ENCODE measurements at places on chromosomes 6 and 20. TPM values are rescaled to one million over a fixed set of nuclear protein-coding genes. Genes with fewer than 3 reads are reported as not detected.

DNA sequence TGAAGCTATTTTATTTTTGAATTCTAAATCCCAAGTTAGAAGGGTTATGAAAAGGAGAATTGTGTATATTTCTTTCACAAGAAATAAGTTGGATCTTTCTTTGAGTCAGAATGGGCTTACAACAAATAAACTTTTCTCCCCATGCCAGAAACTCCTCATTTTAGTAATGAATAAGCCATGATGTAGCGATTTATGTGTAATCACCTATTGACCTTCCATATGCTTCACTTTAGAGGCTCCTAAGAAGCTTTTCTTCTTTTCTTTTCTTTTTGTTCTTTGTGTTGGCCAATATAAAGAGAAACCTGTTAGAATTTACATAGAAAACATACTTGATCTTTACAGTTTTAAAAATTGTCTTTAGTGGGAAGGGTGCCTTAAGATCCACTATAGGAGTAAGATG lies 370.2 kb downstream of the UTRN start:
- no peak for DNase-seq

- no peak for DNase-seq
These were observed 175.2 kb upstream of the ARID1B start for GRCh38 chr6:156602066-156602385.

GRCh38 chr6:163318071-163318786 lies 96.3 kb upstream of the QKI start:
- DNase-seq: no peak

GRCh38 chr6:41763470-41763869 lies 16.2 kb downstream of the FRS3 start:
- DNase-seq: no peak

DNA sequence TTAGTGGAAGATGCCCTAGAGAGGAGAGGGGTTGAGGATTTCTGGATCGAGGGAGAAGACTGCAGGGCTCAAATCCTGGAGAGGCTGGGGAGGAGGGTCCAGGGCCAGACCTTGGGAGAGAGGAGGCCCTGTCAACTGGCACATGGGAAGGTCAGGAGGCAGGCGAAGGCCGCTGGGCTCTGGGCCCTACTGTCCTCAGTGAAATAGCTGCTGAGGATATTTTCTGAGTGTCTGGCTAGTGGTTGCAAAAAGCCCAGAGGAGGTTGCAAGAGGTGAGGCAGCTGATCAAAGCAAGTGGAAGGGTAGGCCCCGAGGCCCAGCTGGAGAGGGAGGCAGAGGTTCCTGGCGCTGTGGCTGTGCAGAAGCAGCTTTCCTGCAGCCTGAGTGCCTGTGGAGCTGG lies 103.4 kb upstream of the MLN start:
- no peak for DNase-seq

DNA sequence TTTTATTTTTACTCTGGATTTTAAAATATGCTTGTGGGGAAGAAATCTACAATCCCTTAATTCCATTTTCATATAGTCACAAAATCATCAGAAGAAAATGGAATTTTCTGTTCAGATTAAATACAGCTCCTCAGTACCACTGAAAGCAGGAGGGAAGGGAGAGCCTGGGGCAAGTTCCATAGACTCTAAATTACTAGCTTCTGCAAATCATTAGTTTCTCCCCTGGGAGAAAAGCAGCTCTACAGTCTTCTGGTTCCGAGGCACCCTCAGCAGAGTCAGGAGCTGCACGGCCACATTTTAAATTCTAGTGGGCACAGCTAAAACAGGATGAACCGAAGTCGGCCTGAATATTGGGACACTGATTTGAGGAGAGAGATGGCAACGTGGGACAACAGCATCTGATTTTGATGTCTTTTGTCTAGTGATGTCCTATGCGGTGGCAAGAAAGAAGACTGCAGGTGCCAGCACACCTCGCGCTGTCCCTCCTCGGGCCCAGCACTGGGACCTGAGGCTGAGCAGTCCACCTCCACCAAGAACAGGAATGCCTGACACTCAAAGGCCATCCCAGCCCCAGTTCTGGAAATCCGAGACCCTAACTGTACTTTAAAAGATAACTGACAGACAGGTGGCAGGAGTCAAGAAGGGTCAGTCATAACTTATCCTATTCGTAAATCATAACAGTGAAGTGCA lies 90.7 kb downstream of the FOXC1 start:
- no peak for DNase-seq

DNA sequence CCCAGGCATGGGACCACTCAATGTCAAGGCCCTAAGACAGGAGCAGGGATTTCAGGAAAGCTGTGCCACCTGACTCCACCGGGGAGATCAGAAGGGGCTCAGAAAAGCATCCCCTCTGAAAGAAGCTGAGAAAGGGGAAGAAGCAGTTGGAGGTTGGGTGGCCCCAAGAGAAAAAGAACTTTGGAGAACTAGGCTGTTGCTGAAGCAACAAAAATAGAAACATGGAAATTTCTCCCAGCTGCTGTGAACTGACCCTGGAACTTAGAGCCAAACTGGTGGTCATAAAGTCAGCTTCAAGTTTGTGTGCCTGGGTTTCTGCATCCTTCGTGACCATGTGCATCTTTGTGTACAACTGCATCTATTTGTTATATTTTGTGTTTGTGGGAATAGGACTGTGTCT lies 534.5 kb downstream of the MAFB start:
- DNase-seq: no peak

DNA sequence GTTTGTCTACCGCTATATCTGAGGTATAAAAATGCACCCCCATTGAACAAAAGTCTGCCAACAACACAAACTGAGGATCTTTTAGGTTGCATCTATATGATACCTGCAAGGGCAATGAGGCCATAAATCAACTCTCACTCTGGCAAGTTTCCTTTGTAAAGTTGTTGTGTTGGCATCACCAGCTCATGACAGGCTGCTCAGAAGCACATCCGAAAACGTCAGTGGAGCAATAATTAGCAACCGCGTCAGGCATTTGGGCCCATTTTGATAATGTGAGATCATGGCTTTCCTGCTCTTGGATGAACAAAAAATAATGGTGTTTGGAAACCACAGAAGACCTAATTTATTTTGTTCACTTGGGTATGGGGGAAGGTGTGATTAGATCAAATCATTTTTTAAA lies 12.0 kb upstream of the SLC22A3 start:
- no peak for DNase-seq

- no peak for DNase-seq
These were observed 150.3 kb downstream of the MBOAT1 start for GRCh38 chr6:20061952-20062351.

DNA sequence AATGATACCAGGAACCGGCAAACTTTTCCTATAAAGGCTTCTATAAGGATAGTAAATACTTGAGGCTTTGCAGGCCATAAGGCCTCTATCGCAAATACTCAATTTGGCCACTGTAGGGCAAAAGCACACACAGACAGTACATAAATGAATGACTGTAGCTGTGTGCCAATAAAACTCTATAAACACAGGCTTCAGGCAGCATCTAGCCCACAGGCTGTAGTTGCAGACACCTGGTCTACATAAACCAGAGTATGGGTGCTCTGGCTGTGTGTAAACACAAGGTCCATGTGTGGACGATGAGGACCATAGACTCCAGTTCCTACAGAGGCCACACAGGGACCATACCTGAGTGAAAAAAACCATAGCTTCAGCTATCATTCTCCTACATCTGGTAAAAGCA lies 52.2 kb downstream of the ZMYND8 start:
- DNase-seq: no peak

- no peak for DNase-seq
These were observed 103.6 kb downstream of the MAP3K7 start for GRCh38 chr6:90483116-90483839.

DNA sequence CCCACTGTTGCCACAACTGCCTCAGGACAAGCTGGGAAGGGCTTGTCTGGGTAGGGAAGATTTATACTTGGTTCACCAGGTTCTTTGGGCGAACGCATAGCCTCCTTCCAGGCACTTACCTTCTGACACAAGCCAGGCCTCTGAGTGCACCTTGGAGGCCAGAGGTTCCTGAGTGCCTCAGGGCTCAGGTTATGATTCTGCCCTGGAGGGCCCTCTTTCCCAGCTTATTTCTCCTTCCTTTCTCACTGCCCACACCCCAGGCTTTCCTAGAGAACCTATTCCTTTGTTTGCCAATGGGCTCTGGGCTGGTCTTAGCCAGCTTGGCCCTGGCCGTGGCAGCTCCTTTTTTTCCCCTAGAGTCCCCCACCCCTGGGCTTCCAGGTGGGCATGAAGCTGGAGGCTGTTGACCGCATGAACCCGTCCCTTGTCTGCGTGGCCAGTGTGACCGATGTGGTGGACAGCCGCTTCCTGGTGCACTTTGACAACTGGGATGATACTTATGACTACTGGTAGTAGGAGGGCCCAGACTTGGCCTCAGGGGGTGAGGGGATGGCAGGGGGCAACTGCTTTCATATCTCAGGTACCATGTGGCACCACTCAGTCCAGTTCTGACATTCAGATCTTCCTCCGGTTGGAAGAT lies 25.0 kb downstream of the L3MBTL1 start:
- DNase-seq: no peak

DNA sequence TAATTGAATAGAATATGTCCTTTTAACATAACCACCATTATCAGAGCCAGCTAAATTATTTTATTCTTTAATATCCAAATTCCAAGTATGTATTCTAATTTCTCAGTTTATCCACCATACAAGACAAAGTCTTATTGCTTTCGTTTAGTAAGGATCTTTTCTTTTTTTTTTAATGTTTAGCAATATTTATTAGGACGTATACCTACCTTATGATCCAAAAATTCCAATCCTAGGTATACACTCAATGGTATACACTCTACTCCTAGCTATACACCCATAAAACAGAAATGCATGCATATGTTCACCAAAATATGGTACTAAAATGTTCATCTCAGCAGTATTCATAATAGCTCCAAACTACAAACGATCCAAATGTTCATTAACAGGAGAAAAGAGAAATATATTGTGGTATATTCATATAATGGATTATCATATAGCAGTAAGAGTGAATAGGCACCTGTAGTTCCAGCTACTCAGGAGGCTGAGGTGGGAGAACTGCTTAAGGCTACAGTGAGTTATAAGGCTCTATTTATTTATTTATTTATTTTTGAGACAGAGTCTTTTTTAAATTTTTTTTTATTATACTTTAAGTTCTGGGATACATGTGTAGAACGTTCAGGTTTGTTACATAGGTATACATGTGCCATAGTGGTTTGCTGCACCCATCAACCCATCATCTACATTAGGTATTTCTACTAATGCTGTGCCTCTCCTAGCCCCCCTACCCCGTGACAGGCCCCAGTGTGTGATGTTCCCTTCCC lies 17.3 kb downstream of the TNFAIP3 start:
- DNase-seq: no peak

- DNase-seq: no peak
These were observed 86.7 kb upstream of the STMND1 start for GRCh38 chr6:17015144-17015543.

GRCh38 chr6:132820629-132821381 lies 6.4 kb downstream of the RPS12 start:
- DNase-seq: no peak

DNA sequence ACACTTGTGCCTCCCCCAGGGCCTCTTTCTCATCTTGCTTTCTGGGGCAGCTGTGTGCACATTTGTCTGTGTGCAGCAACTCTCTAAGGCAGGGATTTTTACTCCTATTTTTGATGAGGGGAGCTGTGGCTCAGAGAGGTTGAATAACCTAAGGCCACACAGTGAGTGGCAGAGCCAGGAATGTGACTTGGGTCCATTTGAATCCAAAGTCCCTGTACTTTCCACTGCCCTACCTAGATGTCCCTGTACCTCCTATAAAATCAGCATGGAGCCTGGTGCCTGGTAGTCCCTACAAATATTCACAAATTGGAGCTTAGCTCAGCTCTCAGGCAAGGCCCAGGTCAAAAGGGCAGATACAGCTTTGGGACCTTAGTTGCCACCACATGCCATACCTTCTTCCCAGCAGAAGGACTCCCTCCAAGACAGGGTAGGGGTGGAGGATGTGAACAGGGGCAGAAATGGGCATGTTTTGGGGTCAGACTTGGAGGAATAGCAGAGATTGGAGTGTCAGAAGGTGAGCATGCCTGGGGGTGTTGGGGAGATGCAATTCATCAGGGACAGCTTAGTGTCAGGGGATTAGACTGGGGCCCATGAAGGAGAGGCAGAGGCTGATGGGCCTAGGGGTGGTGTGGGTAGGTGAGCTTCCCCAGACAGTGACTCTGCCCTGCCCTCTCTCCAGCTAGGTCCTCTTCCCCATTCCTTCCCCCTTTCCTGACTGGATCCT lies 4.1 kb upstream of the VEGFA start:
- DNase-seq: no peak

GRCh38 chr6:14968056-14968637 lies 277.7 kb upstream of the JARID2 start:
- no peak for DNase-seq

The DUSP22 gene
- 22.4 TPM for polyA plus RNA-seq

The PRDM13 gene
- polyA plus RNA-seq: not detected

The GRM1 gene
- polyA plus RNA-seq: 0.19 TPM

The CFB gene
- 7.0 TPM for polyA plus RNA-seq

The EEF1A2 gene
- polyA plus RNA-seq: 1.5 TPM

The PLEKHG1 gene
- 34.7 TPM for polyA plus RNA-seq

The CST7 gene
- polyA plus RNA-seq: 0.65 TPM

The PTCHD4 gene
- polyA plus RNA-seq: 2.2 TPM

The PNPLA1 gene
- 2.9 TPM for polyA plus RNA-seq

The RAD21L1 gene
- not detected for polyA plus RNA-seq

The BTBD3 gene
- polyA plus RNA-seq: 66.1 TPM
